ENCODE measurements at places on chromosomes 11 and 22.

DNA sequence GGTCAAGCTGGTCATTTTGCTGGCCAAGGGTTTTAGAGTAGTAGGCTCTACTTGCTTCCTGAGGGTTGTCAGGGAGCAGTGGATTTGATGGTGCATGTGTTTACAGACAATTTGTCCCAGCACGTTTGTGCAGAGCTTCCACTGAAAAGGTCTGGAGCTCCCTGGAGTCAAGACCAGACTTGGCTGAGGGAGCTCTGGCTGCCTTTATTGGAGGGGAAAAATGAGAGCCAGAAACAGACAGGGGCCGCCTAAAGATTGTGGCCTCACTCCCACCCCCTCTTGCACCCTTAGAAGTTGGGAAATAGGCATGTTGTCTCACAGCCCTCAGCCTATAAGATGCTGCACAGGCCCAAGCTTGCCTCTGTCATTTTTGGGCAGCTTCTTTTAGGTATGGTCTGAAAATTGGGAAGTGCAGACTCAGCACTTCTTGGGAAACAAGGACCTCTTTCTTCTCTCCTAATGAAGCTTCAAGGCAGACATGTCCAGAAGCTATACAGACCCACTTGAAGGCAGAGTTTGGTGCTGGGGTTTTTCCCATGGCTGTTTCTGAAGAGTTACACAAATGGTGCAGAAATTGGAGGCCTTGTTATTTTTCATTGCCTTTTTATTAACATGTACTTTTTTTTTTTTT, 55.1 kb downstream of the AMOTL1 start:
- no peak for DNase-seq

GRCh38 chr11:69221086-69221485, 65.4 kb downstream of the SMIM38 start:
- DNase-seq = no peak

DNA sequence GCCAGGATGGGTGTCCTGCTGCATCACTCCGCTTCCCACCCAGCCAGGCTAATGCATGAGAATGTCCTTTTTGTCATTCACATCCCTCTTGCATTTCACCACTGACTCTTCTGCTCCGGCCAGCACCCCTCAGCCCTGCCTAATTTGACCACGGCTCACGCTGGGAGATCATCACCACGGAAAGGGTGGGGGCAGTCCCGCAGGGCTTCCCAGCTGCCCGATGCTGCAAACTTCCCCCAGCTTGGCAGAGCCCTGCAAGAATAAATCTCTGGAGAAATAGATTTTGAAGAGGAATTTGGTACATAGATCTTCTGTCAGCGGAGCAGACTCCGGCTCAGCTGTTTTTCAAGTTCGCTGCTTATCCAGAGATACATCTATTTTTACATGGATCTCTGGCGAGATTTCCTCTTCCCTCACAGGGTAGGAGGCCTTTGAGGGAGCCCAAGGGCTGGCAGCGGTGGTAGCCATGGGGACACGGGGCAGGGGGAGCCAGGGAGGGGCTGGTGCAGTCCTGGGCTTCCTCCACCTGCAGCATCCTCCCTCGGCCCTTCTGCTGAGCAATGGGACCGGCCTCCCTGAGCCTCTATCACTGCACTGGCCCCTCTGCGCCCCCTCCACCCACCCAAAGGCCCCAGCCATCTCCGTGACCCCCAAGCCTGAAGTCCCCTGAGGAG, 62.6 kb downstream of the BUD13 start:
- no peak for DNase-seq

DNA sequence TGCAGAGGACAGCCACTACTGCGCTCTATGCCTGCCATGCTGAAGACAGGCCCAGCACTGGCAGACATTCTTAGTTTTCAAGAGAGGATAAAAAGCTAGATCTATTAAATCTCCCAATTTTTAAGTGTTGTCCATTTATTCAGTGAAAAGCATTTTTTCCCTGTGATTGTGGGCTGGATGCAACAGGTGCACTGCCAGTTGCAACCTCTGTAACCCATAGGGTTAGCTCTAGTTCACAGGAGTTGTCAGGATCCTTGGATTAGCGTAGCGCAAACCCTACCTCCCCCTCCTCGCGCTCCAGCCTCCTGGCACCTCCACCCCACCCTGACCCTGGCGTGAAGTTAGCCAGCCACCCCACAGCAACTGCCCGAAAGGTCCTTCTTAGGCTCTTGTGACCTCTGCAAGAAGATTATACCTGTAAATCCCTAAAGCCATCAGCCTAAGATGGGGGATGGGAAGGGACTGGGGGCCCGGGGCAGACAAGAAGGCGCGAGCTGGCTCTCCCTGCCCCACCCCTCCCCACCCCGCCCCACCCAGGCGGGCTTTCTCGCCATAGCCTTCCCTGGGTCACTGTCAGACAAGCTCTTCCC, 30.9 kb downstream of the EIF3F start:
- no peak for DNase-seq

DNA sequence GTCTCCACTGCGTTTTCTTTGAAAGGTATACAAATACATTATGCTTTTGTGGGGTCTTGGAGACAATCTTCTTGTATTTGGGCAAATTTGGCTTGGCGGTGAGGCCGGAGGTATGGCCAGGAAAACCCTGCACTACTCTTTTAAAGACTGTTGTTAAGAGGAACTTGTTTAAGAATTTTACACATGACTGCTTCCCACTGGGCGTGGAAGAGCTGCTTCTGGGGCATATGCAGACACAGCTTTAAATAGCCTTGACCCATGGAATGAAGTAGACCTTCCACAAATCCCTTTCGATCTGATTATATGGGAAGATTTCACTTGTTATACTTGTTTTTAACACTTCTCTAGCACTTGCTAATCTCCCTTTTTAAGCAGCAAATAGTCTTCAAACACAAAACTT, 453.6 kb downstream of the MN1 start:
- DNase-seq = no peak

DNA sequence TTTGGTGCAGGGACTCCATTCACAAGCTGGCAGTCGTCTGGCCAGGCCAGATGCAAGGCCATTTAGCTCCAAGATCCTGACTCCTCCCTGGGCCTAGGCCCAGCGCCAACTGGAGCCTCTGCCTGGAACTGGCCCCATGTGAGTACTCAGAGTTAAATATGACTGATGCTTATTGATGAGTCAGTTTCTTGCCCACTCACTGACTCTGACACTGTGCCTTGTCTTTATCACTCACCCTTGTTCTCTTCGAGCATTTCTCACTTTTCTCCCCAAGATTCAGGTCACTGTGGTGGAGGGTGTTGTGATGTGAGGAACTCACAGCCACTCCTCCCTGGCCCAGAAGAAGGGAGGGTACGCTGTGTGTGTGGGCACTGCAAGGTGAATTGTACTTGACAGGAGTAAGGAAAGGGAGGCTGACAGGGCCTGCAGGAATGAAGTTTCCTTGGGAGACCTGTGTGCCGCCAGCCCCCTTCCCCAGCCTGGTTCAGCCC, 23.2 kb upstream of the ST3GAL4 start:
- DNase-seq = peak; percentile 39

DNA sequence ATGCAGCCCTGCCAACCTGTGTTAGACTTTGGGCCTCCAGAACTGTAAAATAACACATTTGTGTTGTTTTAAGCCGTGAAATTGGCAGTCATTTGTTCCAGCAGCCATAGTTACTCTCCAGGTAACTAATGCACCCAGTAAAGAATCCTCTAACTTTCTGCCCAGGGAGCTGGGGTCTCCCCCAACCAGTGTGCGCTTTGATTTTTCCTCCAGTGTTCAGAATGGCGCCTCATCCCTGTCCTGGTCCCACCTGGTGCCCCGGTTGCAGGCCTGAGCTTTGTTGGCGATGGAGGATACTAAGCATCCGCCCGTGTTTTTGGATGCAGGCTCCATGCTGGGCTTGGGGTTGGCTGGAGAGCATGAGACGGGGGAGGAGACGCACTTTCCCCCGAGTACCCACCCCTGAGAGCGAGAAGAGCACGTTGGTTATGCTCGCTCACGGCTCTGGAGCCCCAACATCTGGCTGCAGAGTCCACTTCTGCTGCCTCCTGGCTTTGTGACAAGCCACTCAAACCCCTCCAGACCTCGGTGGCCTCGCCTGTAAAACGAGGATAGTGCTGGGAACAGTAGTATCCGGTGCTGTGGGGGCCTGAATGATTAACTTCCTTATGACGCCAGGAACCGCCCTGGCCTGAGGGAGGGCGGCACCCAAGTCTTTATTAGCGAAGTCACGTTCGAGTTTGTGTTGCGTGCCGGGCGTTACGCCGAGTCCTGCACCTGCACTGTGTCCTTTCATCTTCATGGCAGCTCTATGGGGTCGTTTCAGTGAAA, 25.8 kb downstream of the MRGPRD start:
- DNase-seq = no peak

GRCh38 chr22:49294656-49295464, 532.8 kb downstream of the BRD1 start:
- DNase-seq = no peak

DNA sequence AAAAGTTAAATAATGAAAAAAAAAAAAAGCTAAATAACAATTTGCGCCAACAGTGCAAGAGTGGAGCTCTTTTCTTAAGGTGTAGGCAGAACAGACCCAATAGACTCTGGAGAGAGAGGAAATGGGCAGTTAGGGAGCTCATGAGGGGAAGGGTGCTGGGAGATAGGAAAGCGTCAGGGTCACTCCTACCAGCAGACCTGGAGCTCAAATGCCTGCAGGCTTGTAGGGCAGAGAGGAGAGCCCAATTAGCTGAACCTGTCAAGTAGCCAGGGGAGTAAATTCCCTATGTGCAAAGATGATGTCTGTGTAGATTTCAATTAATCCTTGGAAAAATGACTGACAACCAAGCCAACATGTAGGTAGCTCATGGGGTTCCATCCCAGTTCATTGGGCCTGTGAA, 73.0 kb downstream of the RAB30 start:
- DNase-seq = no peak

DNA sequence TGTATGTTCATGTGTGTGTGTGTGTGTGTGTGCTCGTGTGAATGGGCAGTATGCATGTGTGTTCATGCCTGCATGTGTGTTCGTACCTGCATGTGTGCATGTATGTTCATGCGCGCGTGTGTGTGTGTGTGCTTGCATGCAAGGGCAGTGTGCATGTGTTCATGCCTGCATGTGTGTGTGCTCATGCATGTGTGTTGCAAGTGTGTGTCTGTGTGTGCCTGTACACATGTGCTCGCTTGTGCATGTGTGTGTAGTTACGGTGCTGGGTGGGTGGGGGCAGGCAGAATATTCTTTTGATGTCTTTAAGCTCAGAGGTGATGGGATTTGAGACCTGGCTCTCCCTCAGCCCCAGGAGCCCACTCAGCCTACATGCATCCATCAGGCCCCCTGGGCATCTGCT, 822.1 kb downstream of the BRD1 start:
- no peak for DNase-seq

GRCh38 chr11:103887001-103887658, 149.3 kb upstream of the DDI1 start:
- no peak for DNase-seq

DNA sequence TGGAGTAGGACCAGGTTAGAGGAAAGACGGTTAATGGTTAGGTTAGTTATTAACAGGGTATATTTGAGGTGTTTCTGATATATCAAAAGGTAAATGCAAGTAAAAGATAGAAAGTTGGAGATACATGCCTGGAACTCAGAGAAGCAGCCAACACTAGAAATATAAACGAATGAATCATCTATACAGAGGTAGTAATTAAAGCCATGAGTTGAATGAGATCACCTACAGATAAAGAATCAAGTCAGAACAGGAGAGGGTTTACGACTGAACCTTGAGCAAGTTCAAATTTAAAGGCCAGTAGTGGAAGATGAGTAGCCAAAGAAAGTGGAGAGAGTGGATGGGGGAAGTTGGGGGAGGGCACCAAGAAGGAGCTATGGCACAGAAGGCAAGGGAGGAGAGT, 73.9 kb downstream of the SPON1 start:
- no peak for DNase-seq

DNA sequence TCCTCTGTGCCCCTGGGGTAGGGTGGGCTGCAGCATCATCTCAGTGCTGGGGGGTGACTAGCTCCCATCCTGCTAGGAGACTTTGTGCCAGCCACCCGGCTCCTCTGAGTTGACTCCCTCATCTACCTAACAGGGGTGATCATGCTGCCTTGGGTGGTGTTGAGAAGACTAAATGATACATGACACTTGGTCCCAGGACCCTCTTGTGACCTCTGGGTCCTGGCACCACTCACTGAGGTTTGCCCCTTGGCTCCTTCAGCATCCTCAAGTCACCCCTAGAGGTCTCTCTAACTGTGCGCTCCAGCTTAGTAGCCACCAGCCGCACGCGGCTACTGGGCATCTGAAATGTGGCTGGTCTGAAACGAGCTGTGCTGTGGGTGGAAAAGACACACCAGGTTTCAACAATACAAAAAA, 72.1 kb downstream of the LRRC32 start:
- no peak for DNase-seq

- no peak for DNase-seq
Measured at GRCh38 chr11:109859045-109859724, 234.0 kb upstream of the ZC3H12C start.

- no peak for DNase-seq
Measured at GRCh38 chr22:49261616-49262015, 566.1 kb downstream of the BRD1 start.

GRCh38 chr22:45968751-45969413, 8.1 kb downstream of the WNT7B start:
- DNase-seq = peak; percentile 20

DNA sequence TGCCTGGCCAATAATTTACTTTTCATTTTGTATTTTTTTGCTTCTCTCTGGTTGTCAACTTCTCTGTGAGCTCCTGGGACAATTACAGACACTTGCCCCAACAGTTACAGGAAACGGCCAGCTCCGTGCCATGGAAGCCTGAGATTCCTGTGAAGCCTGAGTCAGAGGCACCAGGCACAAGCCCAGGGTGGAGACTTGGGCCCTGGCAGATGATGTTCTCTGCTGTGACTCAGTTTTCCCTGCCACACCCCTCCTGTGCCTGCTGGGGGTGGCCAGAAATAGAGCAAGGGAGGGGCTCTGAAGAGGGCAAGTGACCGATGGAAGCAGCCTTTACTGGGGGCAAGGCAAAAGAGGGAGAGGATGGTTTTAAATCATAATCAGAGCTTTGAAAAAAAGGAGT, 4.9 kb downstream of the ATP5MGL start:
- no peak for DNase-seq

DNA sequence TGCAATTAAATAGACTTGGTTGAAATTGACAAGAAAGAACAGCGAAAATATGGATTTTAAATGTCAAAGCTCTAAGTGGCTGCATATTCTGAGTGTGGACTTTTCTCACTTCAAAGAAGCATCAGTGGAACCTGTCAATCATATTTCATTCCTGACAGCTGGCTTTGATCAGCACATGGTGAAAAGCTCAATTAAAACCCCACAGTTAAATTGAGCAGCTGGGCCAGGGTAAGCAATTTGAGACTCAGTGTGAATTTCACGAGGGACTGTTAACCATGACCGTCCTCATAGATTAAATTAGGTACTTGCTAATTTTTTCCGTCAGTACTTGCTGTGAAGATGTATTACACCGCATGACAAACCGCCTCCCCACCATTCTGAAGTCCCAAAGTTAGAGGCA, 11.0 kb upstream of the OR10D3 start:
- no peak for DNase-seq

GRCh38 chr11:113980785-113981184, 5.9 kb downstream of the HTR3A start:
- no peak for DNase-seq

DNA sequence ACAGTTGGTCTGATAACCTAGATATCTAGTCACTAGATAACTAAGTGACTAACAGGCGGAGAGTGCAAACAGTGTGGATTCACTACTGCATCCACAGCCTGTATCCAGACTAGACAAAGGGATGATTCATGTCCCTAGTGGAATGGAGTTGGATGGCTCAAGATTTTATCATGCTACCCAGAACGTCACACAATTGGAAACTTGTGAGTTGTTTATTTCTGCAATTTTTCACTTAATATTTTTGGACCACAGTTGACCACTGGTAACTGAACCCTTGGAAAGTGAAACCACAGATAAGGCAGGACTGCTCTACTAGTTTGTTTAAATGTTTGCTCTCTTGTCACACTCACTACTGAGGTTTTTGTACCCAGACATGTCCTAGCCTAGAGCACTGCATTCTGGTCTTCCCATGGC, 76.0 kb downstream of the UBASH3B start:
- no peak for DNase-seq

All from stimulated activated CD8-positive, alpha-beta memory T cell treated with anti-CD3 and anti-CD28 coated beads, Interleukin-7, amount 100 ng/mL, for 48 hours (primary cell).